ENCODE measurements at places on chromosomes 16 and 17. TPM values are rescaled to one million over a fixed set of nuclear protein-coding genes. Genes with fewer than 3 reads are reported as not detected.

C16orf95 gene
- polyA plus RNA-seq: 5.4 TPM

NPIPB9 gene
- polyA plus RNA-seq: 5.5 TPM

SEPTIN12 gene
- polyA plus RNA-seq: not detected

RNF222 gene
- 0.12 TPM for polyA plus RNA-seq

KRT15 gene
- 3.1 TPM for polyA plus RNA-seq

- no peak for DNase-seq
Measured at GRCh38 chr17:5330981-5331380, 48.9 kb downstream of the RABEP1 start.

GRCh38 chr16:11006656-11007055, 62.3 kb downstream of the CLEC16A start:
- DNase-seq: no peak

- no peak for DNase-seq
Measured at GRCh38 chr17:79399610-79400144, 211.2 kb downstream of the RBFOX3 start.

DNA sequence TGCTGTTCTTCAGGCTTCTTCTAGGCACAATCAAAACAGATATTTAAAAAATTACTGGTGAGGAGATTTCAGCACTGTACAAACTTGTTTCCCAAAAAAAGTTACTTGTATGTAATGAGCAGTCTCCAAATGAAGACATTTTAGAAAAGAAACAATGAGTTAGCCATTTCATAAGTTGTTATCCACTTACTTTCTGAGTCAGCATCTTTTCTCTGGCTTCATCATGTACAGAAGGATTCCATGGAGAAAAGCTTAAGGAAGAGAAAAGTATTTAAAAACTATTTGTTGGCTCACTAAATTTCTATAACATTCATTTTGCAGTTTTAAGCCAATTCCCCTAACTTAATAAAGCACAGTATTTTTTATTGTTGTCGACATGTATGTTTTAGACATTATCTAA, 10.5 kb downstream of the AKTIP start:
- DNase-seq: no peak

DNA sequence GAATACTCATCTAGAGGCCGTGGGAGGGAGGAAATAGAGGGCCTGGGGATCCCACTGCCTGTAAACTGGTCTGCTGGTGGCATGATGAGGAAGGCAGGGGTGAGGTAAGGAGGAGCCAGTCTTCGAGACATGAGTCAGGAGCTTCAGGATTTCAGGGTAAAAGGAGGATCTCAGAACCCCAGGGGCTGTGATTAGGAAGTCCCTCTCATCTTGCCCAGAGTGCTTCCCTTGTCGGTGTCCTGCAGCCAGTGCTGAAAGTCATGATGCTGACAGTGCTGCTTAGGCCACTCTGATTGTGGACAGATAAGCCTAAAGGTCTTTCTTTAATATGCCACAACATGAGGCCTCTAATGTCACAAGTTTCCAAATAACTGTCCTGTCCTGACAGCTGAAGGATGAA, 29.6 kb downstream of the COG4 start:
- DNase-seq: no peak

DNA sequence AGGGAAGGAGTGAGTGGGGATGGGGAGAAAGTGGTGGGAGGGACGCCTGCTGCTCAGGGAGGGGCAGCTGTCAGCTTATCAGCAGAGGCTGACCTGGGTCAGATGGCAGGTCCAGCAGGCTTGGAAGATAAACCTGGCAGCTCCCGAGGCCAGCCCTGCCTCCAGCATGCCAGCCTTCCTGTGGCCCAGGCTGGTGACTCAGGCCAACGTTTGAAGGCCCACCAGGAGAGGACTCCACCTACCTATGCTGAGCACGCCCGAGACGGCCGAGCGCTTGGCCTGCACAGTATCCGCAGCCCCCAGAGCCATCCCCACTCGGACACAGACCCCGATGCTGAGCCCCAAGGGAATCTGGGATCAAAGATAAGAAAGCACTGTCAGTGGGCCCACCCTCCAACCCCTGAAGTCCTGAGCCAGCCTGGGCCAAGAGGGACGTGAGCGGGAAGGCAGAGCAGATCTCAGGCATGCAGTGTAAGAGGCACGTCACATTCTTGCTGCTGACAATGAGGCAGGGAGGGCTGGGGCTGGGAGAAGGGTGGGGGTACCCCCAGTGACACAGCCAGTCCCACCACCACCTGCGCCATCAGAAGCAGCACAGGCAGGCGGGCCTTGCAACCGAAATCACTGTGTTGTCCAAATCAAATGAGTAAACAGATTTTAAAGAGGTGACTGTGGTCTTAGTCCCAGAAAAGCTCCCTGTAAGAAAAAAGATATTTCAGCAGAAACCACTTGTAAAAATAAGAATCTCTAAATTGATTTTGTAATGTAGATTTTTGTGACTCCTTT, 12.4 kb downstream of the SLC47A2 start:
- DNase-seq: no peak

DNA sequence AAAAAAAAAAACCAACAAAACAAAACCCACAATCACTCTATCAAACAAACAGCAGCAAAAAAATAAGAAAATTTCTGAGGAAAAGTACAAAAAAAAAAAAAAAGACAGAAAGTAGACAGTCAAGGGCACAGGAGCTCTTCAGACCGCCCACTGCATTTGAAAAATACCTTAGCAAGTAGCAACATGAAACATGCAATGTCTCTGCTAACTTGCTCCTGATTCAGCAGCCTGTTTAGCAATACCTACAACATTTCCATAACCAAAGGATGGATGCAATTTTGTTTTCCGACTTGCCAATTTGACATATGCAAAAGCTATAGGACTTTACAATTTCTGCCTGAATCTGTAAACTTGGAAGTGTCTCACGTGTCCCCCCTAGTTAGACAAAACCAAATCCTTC, 57.4 kb downstream of the SYNRG start:
- no peak for DNase-seq

DNA sequence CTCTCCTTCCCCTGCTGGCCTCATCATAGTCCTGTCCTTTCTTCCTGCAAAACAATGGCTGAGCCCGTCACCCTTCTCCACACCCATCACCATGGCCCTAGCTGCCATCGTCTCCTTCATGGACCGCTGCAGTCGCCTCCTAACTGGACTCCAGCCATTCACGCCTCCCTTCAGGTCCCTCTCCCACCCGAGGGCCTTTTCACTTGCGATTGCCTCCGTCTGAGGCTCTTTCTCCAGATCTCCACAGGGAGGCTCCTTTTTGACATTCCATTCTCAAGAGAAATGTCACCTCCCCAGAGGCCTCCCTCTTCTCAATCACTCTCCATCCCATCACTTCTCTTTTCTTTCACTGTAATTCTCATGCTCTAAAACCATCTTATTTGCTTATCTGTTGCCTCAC, 23.5 kb downstream of the GSG1L start:
- no peak for DNase-seq

GRCh38 chr16:996681-997080, 15.1 kb downstream of the SOX8 start:
- no peak for DNase-seq

DNA sequence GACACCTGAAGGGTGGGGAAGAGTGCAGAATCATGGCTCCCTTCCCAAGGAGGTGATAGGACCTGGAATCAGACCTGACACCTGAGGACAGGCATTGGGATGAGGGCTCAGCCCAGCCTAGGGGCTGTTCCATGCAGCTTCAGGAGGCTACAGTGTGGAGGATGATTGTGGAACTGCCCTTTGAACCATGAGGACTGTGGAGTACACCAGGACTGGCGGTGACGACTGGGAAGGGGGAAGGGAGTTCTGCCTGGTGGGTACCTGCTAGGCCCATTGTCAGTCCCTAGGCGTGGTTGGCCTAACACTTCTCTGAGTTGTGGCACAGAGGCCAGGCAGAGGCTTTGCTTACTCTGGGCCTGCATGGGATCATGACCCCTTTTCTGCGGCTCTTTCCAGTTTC, 76.1 kb downstream of the MPRIP start:
- no peak for DNase-seq

- DNase-seq: peak; percentile 74
Measured at GRCh38 chr16:56964243-56965148, 2.7 kb downstream of the CETP start.

DNA sequence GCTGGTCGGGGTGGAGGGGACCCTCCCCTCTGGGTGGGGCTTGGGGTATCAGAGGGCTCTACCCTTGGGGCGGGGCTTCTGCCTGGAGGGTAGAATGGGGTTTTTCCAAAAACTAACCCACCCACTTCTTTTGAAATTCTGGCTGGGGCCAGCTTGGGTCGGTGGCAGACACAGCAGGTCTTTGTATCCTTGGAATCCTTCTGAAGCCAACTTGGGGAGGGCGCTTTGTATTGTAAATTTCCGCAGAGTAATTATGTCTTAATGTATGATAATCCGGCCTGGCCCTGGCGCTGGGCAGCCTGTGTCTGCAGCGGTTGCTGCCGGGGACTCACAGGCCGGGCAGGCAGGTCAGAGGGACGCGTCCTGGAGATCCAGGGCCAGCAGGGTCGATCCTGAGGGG, 33.9 kb upstream of the GSE1 start:
- DNase-seq: no peak

DNA sequence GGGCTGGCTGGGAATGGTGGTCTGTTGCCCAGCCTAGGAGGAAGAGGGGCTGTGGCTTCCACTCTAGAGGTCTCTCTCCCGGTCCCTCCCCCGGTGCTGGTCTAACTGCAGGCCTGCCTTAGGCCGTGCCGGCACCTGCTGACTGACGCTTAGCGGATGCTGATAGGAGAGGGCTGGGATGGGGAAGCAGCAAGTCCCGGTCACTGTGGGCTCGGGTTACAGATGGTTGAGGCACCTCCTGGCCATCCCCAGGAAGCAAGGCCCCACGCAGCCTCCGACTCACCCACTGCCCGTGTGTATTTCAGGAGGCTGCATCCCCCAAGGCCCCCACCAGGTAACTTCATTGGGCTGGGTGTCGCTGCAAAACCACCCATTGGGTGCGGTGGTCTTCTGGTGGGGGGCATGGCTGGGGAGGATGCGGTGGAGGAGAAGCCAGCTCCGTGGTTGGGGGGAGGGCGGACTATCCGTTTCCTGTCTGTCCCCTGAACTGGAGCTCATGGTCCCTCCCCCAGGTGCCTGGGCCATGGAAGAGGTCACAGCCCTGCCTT, 278.9 kb downstream of the SEC14L1 start:
- DNase-seq: no peak

DNA sequence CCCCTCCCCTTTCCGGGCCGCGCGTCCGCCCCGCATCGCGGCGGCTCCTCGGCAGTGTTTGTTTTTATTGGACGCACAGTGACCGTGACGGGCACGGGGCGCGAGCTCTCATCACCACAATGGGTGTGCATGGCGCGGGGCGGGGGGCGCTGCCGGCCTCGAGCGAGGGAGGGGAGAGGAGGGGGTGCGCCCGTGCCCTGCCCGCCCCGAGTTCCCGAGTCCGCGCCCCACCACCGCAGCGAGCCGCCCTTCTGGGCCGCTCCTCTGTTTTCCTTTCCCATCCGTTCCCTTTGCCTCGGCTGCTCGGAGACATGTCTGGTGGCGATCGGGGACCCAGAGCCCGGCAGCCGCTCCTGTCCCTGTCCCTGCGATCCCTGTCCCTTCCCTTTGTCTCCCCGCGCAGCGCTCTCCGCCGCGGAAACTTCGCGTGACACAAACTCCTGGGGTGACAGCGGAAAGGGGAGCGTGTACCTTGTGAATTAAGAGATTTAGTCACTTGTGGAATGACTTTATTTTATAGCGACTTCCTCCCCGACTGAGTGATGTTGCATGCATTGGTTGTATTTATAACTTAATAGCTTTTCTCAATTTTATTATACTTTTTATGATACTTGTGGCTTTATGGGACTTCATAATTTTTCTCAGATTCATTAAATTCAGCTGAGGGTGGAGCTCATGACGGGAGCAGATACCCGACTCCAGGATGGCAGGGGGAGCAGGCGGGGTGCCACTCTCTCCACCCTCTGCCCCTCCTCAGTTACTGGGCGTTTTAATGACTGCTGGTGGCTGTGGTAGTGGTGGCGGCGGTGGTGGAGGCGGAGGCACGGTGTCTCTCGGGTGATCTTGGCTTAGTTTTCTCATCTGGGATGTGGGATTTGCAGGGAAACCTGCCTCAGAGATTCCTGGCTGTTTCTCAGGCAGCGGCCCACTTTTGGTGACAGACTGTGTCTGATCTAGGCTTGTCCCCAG, 40.8 kb downstream of the MRM1 start:
- DNase-seq: no peak

DNA sequence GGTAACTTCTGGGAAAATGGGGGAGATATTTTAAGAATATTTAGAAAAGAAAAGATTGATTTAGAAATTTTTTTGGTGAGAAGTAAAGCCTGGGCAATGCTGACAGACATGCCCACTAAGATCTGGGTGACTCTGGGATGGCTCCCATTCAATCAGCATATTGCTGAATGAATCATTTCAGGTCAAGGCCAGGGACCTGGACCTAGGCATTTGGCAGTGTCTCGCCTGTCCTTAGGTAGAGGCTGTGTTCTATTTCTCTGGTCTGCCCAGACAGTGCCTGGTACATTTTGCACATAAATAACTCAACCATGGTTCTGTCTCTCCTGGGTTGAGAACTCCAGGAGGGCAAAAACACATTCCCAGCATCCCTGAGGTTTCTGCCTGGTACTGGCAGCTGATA, 39.9 kb downstream of the SMPD3 start:
- no peak for DNase-seq

- no peak for DNase-seq
Measured at GRCh38 chr16:17303101-17303500, 167.7 kb downstream of the XYLT1 start.

GRCh38 chr17:57990037-57990436, 2.0 kb upstream of the VEZF1 start:
- no peak for DNase-seq

DNA sequence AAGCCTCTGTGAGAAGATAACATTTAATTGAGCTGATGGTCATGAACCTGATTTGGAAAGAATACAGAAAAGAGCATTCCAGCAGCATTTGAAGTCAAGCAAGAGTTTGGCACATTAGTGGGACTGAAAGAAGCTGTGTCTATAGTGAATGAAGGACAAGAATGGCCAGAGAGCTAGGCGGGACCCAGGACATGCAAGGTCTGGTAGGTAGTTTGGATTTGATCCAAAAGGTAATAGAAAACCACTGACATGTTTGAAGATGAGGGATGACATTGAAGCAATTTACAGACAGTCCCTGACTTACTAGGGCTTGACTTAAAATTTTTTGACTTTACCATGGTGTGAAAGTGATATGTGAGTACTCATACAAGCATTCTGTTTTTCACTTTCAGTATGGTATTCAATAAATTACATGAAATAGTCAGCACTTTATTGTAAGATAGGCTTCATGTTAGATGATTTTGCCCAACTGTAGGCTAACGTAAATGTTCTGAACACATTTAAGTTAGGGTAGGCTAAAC, 7.6 kb downstream of the CYB5B start:
- DNase-seq: no peak

- no peak for DNase-seq
Measured at GRCh38 chr16:7887316-7887715, 554.7 kb downstream of the RBFOX1 start.

DNA sequence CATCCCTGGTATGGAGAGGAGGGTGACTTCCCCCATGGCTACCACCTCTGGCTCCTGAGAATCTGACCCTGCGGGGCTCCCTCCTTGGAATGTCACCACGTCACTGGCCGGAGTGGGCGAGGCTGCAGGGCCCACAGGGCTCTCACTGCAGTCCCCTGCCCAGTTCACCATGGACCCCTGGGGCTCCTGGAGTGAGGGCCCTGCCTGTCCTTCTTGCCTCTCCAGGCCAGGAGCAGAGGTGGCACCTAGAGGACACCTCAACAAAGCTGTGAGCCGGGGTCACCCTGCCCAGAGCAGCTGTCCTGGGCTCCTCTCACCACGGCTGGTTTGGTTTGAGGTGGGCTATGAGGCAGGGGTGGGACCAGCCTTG, 67.8 kb upstream of the GNG13 start:
- DNase-seq: no peak

- no peak for DNase-seq
Measured at GRCh38 chr17:58317421-58318064, 11.1 kb downstream of the TSPOAP1 start.
